LHCN-M2 (cell line): ENCODE measurements at places on chromosomes 2 and 18. TPM values are rescaled to one million over a fixed set of nuclear protein-coding genes. Genes with fewer than 3 reads are reported as not detected.

The LCT gene
- 0.06 TPM in 1 of 2 replicates, not detected in the other for total RNA-seq

The EFR3B gene
- 0.34 and 0.51 TPM in 2 replicates for total RNA-seq

The SLC4A3 gene
- 2.8 and 2.9 TPM in 2 replicates for total RNA-seq

The CRACDL gene
- not detected in 2 replicates for total RNA-seq

The FER1L5 gene
- not detected in 2 replicates for total RNA-seq

The KRCC1 gene
- total RNA-seq = 33.9 and 35.7 TPM in 2 replicates

The STAT4 gene
- 0.13 and 0.75 TPM in 2 replicates for total RNA-seq

The APCDD1 gene
- 3.1 and 8.2 TPM in 2 replicates for total RNA-seq

The MYCN gene
- not detected in 2 replicates for total RNA-seq

The IMP4 gene
- total RNA-seq = 114 and 150 TPM in 2 replicates

The STARD6 gene
- not detected in 2 replicates for total RNA-seq

The TNFAIP6 gene
- 20.3 and 21.3 TPM in 2 replicates for total RNA-seq

DNA sequence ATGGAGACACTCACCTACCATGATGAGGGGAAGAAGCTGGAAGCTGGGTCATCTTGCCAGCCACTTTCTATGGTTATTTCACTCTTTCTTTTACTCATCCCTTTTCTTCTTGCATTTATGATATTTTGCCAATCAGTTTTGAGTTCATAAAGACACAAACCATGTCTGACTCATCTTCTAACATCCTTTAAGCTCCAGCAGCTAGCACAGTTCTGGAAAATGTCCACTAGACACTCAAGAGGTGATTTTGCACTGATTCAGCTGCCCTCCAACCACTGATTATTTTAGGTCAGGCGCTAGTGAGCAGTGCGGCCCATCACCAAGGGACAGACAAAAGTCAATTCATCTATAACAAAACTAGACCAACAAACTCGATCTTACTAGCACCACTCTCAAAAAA lies 537.1 kb upstream of the ID2 start:
- DNase-seq = peak; percentile 68

GRCh38 chr2:215949991-215950404 lies 63.4 kb downstream of the MREG start:
- peak; percentile 55 for DNase-seq

- DNase-seq = no peak
Measured at GRCh38 chr2:220348206-220348605, 720.8 kb downstream of the SLC4A3 start.

DNA sequence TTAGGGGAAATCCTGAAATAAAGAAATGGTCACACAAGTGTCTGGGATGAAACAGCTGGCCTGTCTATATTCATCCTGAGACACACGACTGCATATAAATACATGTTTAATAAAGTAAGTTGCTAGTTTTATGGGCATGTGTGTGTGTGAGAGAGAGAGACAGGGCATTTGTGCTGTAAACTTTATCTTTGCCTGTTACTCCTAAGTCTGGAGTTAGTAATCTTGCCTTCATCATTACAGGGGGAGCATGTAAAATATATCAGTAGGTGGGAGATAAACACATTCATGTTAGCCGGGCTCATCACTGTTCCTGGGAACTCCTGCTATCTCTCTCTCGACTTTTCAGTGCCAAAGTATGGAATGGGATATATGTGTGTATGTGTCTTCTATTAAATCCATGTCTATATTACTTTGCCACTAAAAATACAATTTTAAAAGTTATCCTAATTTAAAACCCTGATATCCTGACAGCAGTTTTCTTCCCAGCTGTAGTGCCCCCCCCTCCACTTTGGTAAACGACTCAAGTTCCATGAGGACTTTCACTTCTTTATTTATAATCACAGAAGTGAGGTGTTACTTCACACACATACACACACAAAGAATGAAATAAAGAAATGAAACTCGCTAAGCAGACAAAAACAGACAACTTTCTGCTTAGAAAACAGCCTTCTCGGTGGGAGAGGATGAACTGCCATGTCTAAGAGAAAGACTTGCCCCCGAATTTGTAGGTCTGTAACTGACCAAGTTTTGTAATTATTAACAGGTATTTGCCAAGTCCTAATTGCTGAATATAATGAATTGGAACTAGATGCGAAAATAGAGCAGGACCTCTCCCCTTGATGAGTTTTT lies 947 bp downstream of the ZEB2 start:
- DNase-seq = no peak

- DNase-seq = peak; percentile 91
Measured at GRCh38 chr2:28447943-28448792, 47.7 kb upstream of the PLB1 start.

DNA sequence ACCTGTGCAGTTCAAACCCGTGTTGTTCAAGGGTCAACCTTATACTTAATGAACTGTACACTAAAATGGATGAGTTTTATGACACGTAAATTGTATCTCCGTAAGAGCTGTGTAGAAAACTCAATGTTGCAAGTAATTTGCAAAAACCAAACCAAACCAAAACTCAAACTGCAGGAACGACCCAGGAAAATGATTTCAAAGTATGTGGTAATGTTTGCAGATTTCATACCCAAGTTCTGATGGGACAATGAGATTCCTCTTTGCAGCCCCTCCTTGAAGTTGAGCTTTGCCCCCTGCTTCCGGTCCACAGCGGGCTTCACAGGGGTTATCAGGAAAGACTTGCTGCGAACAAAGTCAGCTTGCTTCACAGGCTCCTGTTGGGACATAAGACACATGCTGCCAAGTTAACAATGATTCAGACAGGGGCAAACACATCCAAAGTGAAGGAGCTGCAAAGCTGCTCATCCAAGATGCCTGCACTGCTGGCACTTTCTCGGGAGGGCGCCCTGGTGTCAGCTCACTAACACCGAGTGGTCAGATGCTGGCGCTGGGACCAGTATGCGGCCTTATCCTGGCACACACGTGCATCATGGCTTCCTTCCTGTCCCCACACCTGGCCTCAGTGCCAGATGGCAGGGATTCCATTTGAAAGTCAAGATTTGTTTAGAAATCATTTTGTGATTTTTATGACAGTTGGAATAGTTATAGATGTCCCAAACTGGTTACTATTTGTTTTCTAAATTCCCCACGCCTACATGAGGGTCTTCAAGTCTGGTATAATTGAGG lies 65.2 kb upstream of the MGAT4A start:
- no peak for DNase-seq

DNA sequence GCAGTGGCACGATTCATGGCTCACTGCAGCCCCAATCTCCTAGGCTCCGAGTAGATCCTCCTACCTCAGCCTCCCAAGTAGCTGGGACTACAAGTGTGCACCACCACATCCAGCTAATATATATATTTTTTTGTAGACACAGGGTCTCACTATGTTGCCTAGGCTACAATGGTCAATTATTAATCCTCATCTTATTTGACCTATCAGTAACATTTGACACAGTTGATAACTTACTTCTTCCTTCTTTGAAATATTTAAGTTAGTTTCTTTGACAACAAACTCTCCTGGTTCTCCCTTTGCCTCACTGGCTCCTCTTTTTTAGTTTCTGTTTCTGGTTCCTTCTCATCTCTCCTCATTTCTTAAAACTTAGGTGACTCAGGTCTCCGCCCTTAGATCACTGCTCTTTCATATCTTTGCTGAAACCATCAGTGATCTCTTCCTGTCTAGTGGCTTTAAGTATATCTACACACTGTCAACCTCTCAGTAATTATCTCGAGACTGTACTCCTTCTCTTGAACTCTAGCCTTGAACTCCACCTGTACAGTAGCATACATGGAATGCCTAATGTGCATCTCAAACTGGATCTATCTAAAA lies 11.5 kb downstream of the PGAP1 start:
- no peak for DNase-seq

DNA sequence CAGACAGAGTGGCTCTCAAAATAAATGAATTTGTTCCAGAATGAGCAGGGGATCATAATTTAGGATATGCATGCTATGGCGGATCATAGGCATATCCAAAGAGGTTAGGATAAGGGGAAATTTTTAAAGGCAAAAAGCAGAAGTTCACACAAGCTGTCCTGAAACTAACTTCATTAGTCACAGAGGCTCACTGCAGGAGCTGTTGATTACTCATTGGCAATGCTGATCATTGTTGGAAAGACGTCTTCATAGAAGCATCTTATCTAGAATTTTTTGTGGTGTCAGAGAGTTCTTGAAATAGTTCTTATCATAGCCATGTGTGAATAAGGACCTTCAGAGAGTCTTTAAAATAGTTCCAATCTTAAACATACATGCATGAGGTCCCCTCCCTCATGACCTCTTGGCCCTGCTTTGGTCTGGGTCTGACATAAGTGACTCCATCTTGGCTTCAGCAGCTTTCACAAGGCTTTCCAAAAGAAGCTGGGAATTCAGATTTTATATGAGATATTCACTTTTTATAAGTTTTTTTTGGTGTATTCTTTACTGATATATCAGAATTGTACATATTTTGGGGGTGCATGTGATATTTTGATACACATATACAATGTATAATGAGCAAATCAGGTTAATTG lies 7.5 kb upstream of the CCDC195 start:
- peak; percentile 11 for DNase-seq

- no peak for DNase-seq
Measured at GRCh38 chr2:34736482-34736881, 1137.4 kb upstream of the FAM98A start.

DNA sequence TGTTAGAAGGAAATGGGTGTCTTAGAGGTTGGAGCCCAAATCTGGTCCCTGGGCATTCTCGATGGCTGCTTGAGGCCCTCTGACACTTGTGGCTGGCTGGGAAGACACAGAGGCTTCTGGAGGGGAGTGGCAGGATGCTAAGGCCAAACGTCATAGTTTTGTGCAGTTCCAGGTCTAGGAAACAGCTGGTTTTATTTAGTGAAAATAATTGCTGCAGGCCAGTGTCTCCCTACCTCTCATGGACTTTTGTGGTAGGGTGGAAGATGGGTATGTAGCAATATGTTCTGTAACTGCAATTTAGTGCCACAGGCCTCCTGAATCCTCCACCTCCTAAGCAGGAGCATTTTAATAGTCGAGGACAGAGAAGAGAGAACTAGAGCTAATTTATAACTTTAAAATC lies 32.2 kb upstream of the SPRED2 start:
- no peak for DNase-seq

DNA sequence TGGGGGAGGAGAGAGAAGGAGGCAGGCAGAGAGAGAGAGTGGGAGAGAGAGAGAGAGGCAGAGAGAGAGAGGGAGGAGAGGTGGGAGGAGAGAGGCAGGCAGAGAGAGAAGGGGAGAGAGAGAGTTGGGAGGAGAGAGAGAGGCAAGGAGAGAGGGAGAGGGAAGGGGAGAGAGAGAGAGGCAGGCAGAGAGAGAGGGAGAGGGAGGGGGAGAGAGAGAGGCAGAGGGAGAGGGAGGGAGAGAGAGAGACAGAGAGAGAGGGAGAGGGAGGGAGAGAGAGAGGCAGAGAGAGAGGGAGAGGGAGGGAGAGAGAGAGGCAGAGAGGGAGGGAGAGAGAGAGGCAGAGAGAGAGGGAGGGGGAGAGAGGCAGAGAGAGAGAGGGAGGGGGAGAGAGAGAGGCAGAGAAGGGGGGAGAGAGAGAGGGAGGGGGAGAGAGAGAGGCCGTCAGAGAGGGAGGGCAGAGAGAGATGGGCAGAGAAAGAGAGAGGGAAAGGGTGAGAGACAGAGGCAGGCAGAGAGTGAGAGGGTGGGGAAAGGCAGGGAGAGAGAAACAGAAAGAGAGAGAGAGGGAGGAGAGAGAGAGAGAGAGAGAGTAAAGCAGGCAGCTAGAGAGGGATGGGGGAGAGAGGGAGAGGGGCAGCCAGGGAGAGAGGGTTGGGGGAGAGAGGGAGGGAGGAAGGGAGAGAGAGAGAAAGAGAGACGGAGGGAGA lies 122.2 kb upstream of the PXDN start:
- no peak for DNase-seq

DNA sequence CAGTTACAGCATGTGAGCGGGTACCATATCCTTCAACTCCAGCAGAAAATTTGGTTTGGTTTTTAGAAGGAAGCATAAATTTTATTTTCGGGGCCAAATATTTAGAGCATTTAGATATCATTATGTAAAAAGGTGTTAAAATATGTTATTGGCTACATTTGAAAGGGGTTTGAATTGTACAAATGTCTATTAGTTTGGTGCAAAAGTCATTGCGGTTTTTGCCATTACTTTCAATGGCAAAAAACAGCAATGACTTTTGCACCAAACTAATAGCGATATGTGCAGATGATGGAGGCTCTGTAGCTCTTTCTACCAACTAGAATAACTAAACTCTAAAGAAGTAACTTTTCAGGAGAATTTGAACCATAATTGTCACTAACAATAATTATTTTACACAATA lies 1666.2 kb upstream of the SLC39A10 start:
- no peak for DNase-seq

DNA sequence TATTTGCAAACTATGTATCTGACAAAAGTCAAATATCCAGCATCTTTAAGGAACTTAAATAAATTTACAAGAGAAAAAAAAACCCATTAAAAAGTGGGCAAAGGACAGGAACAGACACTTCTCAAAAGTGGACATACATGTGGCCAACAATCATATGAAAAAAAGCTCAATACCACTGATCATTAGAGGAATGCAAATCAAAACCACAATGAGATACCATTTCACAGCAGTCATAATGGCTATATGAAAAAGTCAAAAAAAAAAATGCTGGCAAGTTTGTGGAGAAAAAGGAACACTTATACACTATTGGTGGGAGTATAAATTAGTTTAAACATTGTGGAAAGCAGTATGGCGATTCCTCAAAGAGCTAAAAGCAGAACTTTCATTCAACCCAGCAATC lies 130.3 kb upstream of the LHCGR start:
- DNase-seq = no peak

- no peak for DNase-seq
Measured at GRCh38 chr18:31508781-31509180, 10.8 kb downstream of the DSG2 start.

DNA sequence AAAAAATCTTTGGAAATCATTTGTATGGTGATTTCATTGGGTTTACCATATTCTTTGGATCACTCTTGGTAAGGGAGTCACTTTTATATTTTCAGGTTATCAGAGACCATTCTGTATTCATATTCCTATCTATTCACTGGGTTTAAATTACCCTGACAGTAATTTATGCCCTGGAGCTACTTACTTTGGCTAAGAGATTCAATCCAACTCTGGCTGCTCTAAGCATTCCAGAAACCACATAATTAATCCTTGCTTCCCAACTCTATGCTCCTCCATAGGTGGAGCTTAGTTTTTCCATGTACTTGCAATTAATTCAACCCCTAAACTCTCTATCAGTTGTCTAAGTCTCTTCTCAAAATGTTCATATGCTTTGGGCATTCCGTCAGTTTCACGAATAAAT lies 336.3 kb downstream of the AGPS start:
- no peak for DNase-seq

- DNase-seq = no peak
Measured at GRCh38 chr18:44039216-44039615, 641.5 kb upstream of the SETBP1 start.

GRCh38 chr2:96729748-96730147 lies 10.1 kb downstream of the LMAN2L start:
- no peak for DNase-seq

DNA sequence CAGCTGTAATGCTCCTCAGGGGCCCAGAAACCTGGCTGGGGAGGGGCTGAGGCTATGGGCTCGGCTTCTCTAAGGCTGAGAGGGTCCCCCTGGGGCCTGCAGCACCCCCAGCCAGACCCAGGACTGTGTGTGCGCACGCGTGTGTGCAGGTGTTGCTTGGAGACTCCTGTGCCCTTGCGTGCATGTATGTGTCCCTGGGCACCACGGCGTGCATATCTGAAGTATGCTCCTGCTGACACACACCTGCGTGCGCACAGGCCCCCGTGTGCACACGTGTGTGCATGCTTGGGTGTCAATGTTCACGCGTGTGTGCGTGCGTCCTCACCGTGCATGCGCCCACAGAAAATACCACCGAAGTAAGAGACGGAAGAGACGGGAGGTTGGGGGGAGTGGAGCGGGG lies 14.9 kb upstream of the ECEL1 start:
- DNase-seq = no peak

GRCh38 chr2:148599109-148599991 lies 45.2 kb upstream of the EPC2 start:
- peak; percentile 29 for DNase-seq
